Activated naive CD8-positive, alpha-beta T cell treated with anti-CD3 and anti-CD28 coated beads for 36 hours (primary cell): ENCODE measurements at places on chromosomes 6 and 20. TPM values are rescaled to one million over a fixed set of nuclear protein-coding genes. Genes with fewer than 3 reads are reported as not detected.

DNA sequence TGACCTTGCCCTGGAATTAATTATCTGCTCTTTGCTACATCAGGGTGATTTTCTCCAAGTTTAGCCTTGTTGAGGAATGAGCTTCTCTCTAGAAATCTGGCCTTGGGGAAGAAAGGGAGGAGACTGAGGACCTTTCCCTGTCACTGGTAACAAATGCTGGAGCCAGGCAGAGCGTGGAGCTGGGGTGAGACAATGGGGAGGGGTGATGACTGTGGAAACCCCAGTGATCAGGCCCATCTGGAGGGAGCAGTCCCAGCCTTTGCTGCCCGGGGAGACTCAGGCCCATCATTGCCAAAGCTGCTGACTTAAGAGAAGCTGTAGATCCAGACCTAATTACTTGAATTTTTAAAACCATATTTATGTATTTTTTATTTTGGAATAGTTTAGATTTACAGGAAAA is 31.3 kb downstream of the BCAS4 start:
- H3K4me3 ChIP-seq, result no peak overlapping the region
- peak overlapping the region; percentile 59 for H3K27ac ChIP-seq
- H3K36me3 ChIP-seq, result peaks cover 11% of the 10 kb centered on the region

The EPPIN gene
- not detected for total RNA-seq

DNA sequence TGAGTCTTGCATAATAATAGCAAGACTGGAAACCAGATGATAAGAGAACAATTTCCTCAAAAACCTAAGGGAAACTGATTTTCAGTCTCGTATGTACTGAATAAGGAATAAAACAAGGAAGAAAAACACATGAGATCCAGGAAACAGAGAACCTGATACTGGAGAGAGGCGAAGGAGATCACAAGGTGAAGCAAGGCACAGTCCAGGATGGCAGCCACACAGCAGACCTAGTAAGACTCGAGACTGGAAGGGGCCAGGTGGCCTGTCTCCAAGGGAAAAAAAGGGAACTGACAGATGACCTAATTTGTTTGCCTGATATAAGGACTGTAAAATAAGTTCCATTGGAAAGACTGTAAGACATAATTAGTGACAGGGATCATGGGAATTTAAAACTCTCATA is 71.1 kb downstream of the TASP1 start:
- DNase-seq, result no peak
- no peak overlapping the region for H3K4me3 ChIP-seq
- H3K27me3 ChIP-seq, result no peaks in the 10 kb centered on the region
- no peak overlapping the region for H3K27ac ChIP-seq

The FARS2 gene
- total RNA-seq, result 20.0 TPM

DNA sequence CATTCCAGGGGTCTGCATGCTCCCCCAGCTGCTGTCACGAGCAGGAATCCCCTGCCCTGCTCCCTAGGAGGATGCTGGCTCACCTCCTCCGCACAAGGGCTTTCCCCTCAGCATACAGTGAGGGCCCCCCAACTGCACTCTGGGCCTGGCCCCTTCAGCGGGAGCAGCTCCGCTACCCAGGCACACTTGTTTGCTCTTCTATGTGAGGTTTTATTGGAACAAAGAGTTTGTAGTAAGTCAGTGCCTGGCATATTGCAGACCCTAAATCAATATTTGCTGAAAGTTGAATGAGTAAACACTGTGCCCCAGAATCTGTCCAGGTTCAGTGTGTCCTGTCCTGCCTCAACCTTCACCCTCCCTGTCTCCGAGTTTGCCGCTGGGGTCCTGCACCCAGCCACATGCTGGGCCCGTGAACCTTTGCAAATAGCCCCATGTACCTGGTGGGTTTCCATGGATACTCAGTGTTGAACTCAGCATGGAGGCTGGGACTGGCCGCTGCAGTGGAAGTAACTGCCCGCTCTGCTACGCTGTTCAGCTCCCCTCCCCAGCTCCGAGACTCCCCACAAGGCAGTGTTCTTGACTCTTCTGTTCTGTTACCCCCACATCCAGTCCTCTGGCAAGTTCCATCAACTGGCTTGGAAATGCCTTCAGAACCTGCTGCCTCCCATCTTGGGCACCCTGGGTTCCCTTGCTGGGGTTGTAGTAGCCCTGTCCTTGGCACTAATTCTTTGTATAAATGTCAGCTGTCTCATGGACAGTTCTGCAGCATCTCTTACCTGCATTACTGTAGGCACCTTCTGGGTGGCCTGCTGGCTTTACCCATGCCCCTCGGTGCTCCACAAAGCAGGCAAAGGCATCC is 15.7 kb downstream of the SLC22A1 start:
- peaks cover 9% of the 10 kb centered on the region for H3K4me1 ChIP-seq
- H3K27ac ChIP-seq, result no peak overlapping the region
- no peak overlapping the region for H3K4me3 ChIP-seq
- no peak for DNase-seq

GRCh38 chr6:136361787-136362186 is 72.1 kb upstream of the BCLAF1 start:
- peaks cover 6% of the 10 kb centered on the region for H3K4me1 ChIP-seq
- no peak overlapping the region for H3K4me3 ChIP-seq
- DNase-seq, result no peak

The RBPJL gene
- total RNA-seq, result not detected

- H3K36me3 ChIP-seq, result no peaks in the 10 kb centered on the region
- H3K4me3 ChIP-seq, result no peak overlapping the region
- no peaks in the 10 kb centered on the region for H3K4me1 ChIP-seq
- no peak for DNase-seq
- peaks cover 7% of the 10 kb centered on the region for H3K27me3 ChIP-seq
These were observed 104.0 kb downstream of the TFAP2A start for GRCh38 chr6:10310826-10311225.

The SLC17A5 gene
- total RNA-seq, result 4.1 TPM

The IP6K3 gene
- total RNA-seq, result not detected

The ENPP5 gene
- 0.33 TPM for total RNA-seq

DNA sequence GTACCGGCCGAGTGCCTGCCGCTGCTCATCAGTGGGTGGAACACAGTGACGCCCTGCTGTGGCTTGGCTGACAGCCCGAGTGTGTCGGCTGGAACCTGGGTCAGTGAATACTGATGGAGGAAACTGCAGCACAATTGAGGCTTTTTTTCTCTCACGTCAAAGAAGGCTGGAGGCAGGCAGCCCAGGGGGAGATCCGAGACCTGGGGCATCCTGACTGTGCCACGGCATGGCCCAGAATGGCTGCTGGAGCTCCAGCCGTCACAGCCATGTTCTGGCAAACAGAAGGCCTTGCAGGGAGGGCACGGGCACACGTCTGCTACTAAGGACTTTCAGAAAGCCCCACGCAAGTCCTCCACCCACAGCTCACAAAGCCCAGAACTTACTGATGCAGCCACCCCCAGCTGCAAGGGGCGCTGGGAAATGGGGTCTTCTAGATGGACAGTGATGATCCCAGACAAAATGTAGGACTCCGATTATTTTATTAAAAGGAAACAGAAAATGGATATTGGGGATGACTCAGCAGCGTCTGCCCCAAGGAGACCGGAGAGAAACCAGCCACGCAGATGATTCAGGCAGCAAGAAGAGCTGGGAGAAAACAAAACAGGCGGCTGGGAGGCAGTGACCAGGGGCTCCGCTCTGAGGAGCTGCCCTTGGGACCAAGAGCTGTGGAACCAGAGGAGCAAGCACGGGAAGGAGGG is 140.0 kb downstream of the TAF4 start:
- no peaks in the 10 kb centered on the region for H3K27me3 ChIP-seq
- H3K4me3 ChIP-seq, result no peak overlapping the region
- no peak overlapping the region for H3K27ac ChIP-seq

- peaks cover 4% of the 10 kb centered on the region for H3K4me1 ChIP-seq
- peaks cover 5% of the 10 kb centered on the region for H3K27me3 ChIP-seq
- H3K36me3 ChIP-seq, result no peaks in the 10 kb centered on the region
- H3K27ac ChIP-seq, result no peak overlapping the region
These were observed 5.3 kb upstream of the OSBPL2 start for GRCh38 chr20:62232770-62233645.

- H3K4me1 ChIP-seq, result peaks cover 50% of the 10 kb centered on the region
- no peak for DNase-seq
- peaks cover 7% of the 10 kb centered on the region for H3K36me3 ChIP-seq
- H3K27ac ChIP-seq, result peak overlapping the region; percentile 45
- no peak overlapping the region for H3K4me3 ChIP-seq
These were observed 8.6 kb upstream of the UBE2J1 start for GRCh38 chr6:89361171-89361570.

DNA sequence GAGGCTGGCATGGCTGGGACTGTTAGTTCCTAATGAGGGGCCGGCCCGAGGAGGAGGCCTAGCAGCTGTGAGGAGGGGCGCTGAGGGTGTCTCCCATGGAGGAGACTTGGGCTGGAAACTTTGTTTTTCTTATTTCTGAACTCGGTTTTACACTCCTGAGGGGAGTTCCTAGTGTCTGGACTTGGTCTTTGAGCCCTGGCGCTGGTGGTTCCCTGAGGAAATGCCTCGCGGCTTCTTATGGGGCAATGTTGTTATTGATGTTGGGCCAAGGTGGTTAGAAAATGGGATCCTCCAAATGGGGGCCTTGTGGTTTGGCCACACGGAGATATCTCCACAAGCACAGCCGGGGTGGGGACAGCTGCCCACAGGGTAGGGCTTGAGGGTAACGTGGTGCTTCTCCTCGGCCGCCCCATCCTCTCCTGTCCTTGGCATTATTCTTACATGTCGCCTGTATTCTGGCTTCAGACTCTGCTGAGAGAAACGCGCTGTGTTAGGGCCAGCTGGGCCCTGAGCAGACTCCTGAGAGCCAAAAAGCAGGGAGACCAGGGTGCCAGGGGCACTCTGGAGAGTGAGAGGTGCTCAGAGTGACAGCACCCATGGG is 136.9 kb downstream of the FOXO3 start:
- DNase-seq, result no peak
- H3K27me3 ChIP-seq, result no peaks in the 10 kb centered on the region
- no peak overlapping the region for H3K4me3 ChIP-seq
- no peak overlapping the region for H3K27ac ChIP-seq
- H3K4me1 ChIP-seq, result no peaks in the 10 kb centered on the region

The PAX1 gene
- total RNA-seq, result not detected

DNA sequence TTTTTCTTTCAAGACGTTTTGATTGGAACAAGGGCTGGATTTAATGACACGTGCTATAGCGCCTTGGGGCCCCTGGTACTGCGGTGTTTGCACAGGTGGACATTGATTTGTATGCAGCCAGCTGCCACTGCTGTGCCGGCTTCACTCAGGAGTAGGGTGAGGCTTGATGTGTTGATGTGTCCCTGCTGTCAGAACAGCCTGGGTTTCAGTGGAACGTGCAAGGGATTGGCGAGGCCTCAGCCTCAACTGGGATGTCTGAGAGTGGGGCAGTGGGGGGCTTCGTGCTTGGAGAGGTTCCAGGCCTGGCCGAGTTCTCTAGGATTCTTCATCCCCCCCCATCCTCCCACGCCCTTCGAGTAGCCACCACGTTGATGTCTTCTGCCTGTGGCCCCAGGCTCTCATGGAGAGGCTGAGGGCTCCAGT is 23.0 kb downstream of the PYGB start:
- no peak overlapping the region for H3K27ac ChIP-seq
- H3K4me3 ChIP-seq, result no peak overlapping the region
- peaks cover 19% of the 10 kb centered on the region for H3K36me3 ChIP-seq
- no peak for DNase-seq

- H3K4me1 ChIP-seq, result peaks cover 22% of the 10 kb centered on the region
- no peak overlapping the region for H3K4me3 ChIP-seq
- H3K36me3 ChIP-seq, result peaks cover 2% of the 10 kb centered on the region
- H3K27me3 ChIP-seq, result no peaks in the 10 kb centered on the region
These were observed 25.3 kb upstream of the CCDC167 start for GRCh38 chr6:37524970-37525318.

- no peaks in the 10 kb centered on the region for H3K36me3 ChIP-seq
- no peaks in the 10 kb centered on the region for H3K27me3 ChIP-seq
- no peak overlapping the region for H3K4me3 ChIP-seq
These were observed 209.0 kb upstream of the RSPO3 start for GRCh38 chr6:126909493-126909892.

GRCh38 chr6:159390381-159390780 is 221.2 kb downstream of the FNDC1 start:
- no peak for DNase-seq
- H3K27ac ChIP-seq, result no peak overlapping the region
- peaks cover 49% of the 10 kb centered on the region for H3K27me3 ChIP-seq
- no peaks in the 10 kb centered on the region for H3K4me1 ChIP-seq

GRCh38 chr6:145275019-145275418 is 460.3 kb downstream of the EPM2A start:
- H3K4me1 ChIP-seq, result no peaks in the 10 kb centered on the region
- H3K27me3 ChIP-seq, result peaks cover 3% of the 10 kb centered on the region
- no peak overlapping the region for H3K4me3 ChIP-seq
- no peak overlapping the region for H3K27ac ChIP-seq

GRCh38 chr20:34794006-34794585 is 31.4 kb downstream of the NCOA6 start:
- H3K27me3 ChIP-seq, result no peaks in the 10 kb centered on the region
- H3K4me3 ChIP-seq, result no peak overlapping the region

The HMGN3 gene
- total RNA-seq, result 74.8 TPM

The CST5 gene
- total RNA-seq, result not detected

- no peaks in the 10 kb centered on the region for H3K36me3 ChIP-seq
- H3K27me3 ChIP-seq, result peaks cover 10% of the 10 kb centered on the region
- no peak overlapping the region for H3K4me3 ChIP-seq
- DNase-seq, result no peak
- H3K27ac ChIP-seq, result no peak overlapping the region
These were observed 45.2 kb downstream of the ANKEF1 start for GRCh38 chr20:10079964-10080363.

The PBOV1 gene
- total RNA-seq, result not detected

- no peak for DNase-seq
- H3K27me3 ChIP-seq, result no peaks in the 10 kb centered on the region
- no peak overlapping the region for H3K27ac ChIP-seq
- no peak overlapping the region for H3K4me3 ChIP-seq
- H3K36me3 ChIP-seq, result peaks cover 22% of the 10 kb centered on the region
- peaks cover 40% of the 10 kb centered on the region for H3K4me1 ChIP-seq
These were observed 303.9 kb downstream of the CDKAL1 start for GRCh38 chr6:20838113-20838512.

The OR2B6 gene
- not detected for total RNA-seq

DNA sequence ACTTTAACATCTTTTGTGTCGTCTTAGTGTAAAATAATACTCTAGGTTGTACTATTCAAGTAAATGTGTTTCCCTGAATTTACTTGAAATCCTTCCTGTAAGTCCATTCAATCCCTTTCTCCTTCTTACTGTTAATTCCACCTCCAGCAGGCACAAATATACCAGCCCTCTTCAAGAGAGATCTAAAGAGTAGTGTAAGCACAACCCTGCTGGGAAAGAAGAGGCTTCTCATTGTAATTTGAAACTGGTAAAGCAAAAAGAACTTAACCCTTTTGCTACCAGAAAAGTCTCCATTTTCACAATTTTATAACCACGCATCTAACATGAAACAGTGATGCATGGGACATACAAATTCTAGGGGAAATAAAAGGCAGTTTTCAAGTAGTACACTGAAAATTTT is at the start of gene BMP5:
Gene BMP5 (minus strand): TSS at position 191 of the 400 bp plus-strand sequence. CDS start 725 bp downstream, outside the sequence.
- H3K4me1 ChIP-seq, result no peaks in the 10 kb centered on the region
- no peak for DNase-seq
- no peaks in the 10 kb centered on the region for H3K36me3 ChIP-seq
- H3K4me3 ChIP-seq, result no peak within 1 kb of the TSS
- no peaks in the 10 kb centered on the region for H3K27me3 ChIP-seq

- H3K4me3 ChIP-seq, result no peak overlapping the region
- no peaks in the 10 kb centered on the region for H3K27me3 ChIP-seq
- H3K4me1 ChIP-seq, result no peaks in the 10 kb centered on the region
- no peaks in the 10 kb centered on the region for H3K36me3 ChIP-seq
These were observed 1059.0 kb upstream of the EPHA7 start for GRCh38 chr6:94478133-94479005.

The ZNF318 gene
- 10.0 TPM for total RNA-seq

- H3K4me1 ChIP-seq, result no peaks in the 10 kb centered on the region
- H3K36me3 ChIP-seq, result no peaks in the 10 kb centered on the region
- peak; percentile 40 for DNase-seq
- H3K4me3 ChIP-seq, result no peak overlapping the region
- no peak overlapping the region for H3K27ac ChIP-seq
These were observed 2.7 kb upstream of the MYT1 start for GRCh38 chr20:64161356-64162238.
